HT-29 (cell line): ENCODE measurements at places on chromosomes 6 and 20.

DNA sequence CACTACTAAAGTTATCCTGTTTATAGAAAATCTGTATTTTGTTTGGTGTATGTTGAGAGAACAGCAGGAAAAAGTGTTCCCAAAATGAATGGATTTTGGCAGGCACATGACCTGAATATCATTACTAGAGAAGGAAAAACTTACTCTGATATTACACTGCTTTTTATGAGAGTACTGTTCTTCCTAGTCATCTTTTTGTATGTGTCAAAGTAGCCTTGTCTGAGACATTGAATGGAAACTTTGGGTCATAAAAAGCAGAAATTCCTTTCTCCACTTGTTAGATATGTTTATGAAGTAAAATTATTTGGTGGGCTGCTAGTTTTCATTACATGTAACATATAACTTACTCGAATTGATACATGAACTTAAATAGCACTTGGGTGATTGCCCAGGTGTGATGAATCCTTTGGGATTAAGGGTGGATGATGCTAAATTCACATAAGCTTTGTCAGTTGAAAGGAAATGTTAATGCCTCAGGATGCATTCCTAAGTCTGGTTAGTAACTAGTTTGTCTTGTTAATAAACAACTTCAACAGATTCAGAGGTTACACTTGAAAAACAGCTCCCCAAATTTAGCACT lies 206.7 kb downstream of the CENPW start:
- no peak for DNase-seq

DNA sequence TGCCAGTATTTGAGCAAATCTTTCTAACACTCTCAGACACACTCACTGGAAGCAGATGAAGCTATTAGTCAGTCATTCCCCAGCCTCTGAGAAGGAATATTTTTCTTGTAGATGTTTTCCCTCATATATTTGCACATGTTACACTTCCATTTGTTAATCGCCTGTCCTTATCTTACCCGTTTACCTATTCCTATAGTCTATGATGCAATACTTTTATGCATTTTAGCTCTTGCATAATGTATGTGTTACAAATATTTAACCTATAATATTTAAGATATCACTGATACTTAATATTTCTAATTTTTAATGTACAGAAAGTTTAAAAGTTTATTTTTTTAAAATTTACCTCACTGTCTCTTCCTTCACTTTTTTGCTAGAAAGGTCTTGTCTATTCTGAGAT lies 71.9 kb downstream of the PCSK2 start:
- DNase-seq: no peak

DNA sequence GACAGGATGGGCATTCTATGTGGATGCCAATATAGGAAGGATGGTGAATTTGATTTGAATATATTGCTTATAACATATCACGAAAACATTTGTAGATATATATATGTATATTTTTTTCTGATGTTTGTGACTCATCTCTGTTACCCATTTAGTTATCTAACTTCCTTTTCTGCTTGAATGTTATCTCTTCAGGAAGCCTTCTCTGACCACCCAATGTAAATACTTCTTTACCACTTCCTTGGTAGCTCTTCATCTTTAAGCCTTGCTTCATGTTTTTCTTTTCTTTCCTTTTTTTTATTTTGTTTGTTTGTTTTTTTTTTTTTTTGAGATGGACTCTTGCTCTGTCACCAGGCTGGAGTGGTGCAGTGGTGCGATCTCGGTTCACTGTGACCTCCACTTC lies 260.5 kb upstream of the EPHA7 start:
- no peak for DNase-seq

GRCh38 chr20:58523971-58524315 lies 8.7 kb upstream of the APCDD1L start:
- DNase-seq: no peak

GRCh38 chr6:148407372-148407771 lies 64.7 kb downstream of the SASH1 start:
- no peak for DNase-seq

DNA sequence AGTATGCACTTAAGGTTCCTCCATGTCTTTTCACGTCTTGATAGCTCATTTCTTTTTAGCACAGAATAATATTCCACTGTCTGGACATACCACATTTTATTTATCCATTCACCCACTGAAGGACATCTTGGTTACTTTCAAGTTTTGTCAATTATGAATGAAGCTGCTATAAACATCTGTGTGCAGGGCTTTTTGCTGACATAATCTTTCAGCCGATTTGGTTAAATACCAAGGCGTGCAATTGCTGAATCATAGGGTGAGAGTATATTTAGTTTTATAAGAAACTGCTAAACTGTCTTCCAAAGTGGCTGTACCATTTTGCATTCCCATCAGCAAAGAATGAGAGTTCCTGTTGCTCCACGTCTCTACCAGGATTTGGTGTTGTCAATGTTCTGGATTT lies 44.9 kb upstream of the PHACTR2 start:
- DNase-seq: no peak

DNA sequence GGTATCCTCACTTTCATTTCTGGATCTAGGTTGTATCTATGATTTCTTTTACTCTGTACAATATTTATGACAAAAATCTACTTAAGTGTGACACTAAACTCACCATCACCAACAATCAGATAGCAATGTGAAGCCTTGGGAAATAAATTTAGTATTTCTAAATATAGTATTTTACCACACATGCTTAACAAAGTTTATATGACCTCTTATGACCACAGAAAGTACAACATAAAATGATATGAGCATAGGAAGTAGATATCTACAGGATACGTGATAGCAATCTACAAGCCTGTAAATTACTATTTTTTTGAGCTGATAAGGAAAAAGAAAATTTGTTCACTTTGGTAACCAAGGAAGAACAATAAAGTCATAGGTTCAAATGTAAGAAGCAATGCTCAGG lies 910.4 kb upstream of the CITED2 start:
- DNase-seq: no peak

GRCh38 chr6:111207141-111207858 lies 120.0 kb downstream of the SLC16A10 start:
- no peak for DNase-seq

GRCh38 chr20:48648482-48649051 lies 179.2 kb downstream of the PREX1 start:
- peak; percentile 60 for DNase-seq

GRCh38 chr20:34102342-34102741 lies 9.7 kb downstream of the EIF2S2 start:
- DNase-seq: no peak

DNA sequence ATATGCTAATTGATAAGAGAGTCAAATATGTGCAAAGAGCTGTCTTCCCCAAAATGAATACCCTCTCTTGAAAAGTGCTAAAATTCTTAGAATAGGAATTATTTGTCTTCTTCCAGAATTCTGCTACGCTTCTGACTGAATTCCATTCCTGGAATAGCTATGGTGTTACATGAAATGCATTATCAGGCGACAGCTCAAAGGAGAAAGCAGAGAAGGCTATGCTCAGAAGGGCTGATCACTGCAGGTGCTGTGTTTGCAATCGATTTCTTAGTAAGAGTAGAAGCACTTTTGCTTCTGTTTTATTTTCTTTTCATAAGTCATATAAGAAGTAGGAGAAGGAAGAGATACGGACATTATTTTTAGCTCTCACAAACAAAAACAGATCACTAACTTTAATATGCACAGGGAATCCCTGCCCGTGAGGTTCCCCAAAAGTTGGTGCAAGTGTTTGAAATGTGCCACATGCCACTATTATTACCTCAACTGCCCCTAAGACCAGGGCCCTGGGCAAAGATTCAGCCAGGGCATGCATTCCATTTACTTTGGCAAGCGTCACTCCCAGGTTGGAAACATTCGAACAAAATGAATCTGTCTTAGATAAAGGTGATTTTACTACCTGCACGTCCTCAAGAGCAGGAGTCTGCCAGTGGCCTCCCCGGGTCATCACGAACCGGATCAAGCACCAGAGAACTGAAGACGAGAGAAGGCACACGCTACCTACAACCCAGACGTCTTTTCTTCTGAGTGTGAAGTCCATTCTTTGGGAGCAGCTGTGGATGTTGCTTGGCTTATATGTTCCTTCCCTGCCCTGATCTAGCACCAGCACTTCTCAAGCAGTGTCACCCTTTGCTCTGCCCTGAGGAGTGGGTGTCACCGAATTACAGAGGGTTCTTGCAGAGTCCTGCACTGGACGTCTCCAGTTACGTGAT lies 7.2 kb downstream of the MYLK4 start:
- DNase-seq: no peak

DNA sequence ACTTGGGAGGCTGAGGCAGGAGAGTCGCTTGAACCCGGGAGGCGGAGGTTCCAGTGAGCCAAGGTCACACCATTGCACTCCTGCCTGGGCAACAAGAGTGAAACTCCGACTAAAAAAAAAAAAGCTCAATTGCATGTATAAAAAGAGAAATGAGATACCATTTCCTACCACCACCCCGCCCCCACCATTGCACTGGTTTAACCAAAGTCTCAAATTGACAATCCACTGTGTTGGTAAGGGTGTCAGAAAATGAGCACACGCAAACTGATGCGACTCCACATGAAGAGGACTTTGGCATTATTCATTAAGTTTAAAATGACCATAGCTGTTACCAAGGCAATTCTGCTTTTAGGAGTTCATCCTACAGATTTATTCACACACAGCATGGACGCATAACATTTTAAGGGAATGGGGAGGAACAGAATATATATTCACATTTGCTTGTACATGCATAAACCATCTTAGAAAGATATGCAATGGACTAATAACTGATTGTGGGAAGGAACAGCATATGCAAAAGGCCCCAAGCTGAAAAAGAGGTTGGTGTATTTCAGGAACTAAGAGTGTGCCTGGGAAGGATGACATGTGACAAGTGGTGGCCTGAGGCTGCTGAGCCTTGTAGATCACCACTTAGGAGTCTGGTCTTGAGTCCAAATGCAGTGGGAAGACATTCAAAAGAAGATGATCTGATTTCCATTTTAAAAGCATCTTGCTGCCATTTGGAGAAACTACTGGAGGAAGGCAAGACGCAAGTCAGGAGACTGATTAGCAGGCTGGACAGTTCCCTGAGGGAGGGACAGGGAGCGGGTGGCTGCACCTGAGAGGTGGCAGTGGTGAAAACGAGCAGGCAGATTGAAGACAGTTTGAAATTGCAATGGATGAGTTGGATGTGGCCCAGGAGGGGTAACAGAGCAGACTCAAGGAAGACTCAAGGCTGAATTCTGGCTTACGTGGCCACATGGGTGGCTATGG lies 37.2 kb upstream of the PTPN1 start:
- no peak for DNase-seq

DNA sequence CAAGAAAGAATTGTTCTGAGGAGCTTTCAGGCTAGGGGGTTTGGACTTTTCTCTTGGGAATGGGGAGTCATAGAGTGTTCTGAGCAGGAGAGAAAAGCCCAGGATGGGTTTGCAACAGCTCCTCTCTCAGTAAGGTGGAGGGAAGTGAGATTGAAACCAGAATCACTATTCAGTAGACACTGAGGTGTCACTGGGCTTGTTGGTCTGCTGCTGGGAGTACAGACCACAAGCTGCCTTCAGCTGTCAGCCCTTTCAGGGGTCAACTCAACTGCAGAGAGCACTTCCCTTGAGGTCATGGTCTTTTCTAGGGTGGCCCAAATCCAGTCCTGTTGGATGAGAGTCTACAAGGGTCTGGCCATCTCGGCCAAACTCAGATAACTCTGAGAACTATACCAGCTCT lies 12.9 kb upstream of the FOXA2 start:
- DNase-seq: no peak

- peak; percentile 34 for DNase-seq
Observed at GRCh38 chr6:114648847-114649246, 306.0 kb upstream of the HS3ST5 start.

- peak; percentile 83 for DNase-seq
Observed at GRCh38 chr6:138572167-138572875, 73.0 kb upstream of the NHSL1 start.

- DNase-seq: peak; percentile 95
Observed at GRCh38 chr6:12289933-12290820, at the start of gene EDN1. EDN1 (plus strand) TSS chr6:12290361; CDS start chr6:12290630, 269 bp downstream.

DNA sequence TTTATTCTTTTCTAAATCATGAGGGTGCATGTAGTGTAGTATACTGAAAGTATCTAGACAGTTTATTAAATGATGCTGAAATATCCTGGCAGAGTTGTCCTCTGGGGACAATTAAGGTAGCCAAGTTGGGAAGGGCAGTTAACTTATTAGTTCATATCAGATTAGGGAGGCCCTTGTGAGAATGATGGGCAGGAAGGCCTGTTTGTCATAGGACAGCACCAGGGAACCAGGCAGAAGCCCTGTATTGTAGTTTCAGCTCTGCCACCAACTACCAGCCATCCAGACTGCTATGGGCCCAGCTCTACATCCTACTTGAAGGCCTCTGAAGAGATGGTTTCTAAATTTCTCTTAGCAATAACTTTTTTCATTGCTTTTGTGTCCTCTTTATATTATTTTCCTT lies 4.0 kb downstream of the MYLIP start:
- no peak for DNase-seq

- DNase-seq: no peak
Observed at GRCh38 chr20:21391185-21391971, 5.9 kb downstream of the NKX2-4 start.

DNA sequence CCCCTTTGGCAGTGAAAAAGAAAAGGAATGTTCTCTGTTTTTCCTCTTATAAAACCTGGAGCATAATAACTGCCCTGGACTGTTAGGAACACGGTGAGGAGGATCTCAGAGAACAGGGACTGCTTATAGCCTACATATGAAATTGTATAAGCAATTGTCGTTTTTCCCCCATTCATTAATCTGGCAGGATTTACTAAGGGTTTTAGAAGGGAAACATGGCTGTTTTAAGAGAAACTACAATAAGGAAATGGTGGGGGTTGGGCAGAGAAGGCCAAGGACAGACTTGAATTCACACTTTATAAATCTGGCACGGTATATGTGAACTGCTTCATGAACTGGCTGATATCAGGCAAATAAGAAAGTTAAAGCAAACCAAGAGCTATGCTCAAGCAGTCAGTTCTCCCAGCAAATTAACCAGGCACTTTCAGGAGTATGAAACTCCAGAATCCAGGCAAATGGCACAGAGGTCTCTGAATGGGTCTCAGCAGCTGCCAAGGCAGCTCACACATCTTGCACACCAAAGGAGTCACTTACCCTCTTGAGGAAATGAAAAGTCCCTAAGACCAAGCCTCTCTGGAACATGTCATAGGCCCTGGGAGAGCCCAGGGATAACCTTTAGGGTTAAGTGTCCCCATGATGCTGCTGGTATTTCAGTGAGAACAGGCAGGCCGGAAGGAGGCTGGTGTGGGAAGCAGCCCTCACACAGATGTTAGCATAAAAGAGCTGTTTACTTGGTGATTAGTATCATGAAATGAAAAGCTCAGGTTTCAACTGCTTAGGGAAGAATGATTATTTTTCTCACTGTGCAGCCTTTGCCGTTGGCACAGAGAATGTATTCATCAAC lies 260.5 kb upstream of the MARCKS start:
- DNase-seq: no peak

DNA sequence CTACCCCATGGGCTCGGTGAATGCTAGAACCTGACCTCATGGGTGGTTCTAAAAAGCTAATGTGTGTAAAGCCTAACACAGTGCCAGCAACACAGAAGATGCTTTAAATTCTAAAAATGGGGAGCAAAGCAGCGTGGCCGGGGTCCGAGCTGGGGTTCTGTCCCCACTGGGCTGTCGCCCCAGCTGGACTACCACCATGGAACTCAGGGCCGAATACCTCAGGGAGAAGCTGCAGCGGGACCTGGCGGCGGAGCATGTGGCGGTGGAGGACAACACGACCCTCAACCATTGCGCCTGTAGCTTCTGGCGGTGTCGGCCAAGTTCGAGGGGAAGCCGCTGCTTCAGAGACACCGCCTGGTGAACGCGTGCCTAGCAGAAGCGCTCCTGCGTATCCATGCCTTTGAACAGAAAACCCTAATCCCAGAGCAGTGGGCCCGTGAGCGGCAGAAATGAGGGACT lies 8.4 kb downstream of the SOX4 start:
- DNase-seq: no peak

GRCh38 chr6:68279793-68280557 lies 355.1 kb upstream of the ADGRB3 start:
- DNase-seq: no peak
